ENCODE measurements at places on chromosomes 3 and 15.

DNA sequence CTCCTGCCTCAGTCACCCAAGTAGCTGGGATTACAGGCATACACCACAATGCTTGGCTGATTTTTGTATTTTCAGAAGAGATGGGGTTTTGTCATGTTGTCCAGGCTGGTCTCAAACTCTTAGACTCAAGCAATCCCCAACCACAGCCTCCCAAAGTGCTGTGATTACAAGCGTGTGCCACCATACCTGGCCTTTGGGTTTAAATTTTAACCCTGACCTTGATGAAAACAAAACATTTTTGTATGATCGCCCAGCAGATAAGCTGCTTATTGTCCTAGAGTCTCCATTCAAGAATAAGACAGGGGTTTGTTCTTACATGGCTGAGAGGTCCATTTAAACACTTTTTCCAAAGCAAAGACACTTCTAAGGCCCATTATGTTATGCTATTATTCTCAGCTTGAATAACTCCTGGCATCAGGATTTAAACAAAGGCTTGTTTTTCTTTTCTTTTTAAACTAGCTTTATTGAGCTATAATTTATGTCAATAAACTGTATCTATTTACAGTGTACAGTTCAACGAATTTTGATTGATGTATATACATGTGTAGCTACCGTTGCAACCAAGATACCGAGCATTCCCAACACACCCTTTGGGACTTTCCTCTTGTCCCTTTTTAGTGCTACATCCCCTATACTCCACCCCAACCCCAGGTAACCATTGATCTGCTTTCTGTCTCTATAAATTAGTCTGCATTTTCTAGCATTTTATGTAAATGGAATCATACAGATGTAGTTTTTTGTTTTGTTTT is 1.4 kb upstream of the MUC13 start:
- no peak for DNase-seq

DNA sequence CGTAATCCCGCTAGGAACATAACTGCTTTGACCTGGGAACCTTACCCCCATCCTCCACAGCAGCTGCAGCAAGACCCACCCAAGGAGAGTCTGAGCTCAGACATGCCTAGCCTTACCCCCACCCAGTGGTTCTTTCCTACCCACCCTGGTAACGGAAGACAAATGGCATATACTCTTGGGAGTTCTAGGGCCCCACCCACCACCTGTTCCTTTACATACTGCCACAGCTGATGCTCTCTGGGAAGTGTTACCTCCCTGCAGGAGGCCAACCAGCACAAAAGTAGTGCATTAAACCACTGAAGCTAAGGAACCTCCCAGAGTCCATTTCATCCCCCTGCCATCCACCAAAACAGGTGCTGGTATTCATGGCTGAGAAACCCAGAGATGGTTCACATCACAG is 50.6 kb upstream of the AZI2 start:
- DNase-seq, result no peak

- DNase-seq, result no peak
Measured at GRCh38 chr15:94453227-94453988, 222.0 kb downstream of the MCTP2 start.

DNA sequence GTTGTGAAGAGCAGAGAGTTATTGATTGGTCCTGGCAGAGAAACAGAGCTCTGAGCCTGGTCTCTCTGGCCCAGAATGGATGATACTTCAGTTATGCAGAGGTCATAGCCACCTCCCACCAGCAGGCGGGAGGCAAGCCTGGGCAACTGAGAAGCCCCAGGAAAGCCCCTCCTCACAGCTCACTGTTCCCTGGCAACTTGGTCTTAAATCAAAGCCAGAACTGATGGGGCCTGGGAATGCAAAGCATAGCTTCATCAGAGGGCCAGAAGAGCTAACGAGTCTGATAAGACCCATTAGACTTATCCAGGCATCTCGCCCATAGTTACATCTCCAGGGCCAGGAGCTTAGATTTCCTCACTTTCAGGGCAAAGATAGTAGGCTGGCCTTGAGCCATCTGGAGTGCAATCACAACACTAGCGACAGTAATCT is 5.5 kb upstream of the COLQ start:
- DNase-seq, result no peak

GRCh38 chr3:94234177-94234788 is 171.4 kb downstream of the NSUN3 start:
- no peak for DNase-seq

DNA sequence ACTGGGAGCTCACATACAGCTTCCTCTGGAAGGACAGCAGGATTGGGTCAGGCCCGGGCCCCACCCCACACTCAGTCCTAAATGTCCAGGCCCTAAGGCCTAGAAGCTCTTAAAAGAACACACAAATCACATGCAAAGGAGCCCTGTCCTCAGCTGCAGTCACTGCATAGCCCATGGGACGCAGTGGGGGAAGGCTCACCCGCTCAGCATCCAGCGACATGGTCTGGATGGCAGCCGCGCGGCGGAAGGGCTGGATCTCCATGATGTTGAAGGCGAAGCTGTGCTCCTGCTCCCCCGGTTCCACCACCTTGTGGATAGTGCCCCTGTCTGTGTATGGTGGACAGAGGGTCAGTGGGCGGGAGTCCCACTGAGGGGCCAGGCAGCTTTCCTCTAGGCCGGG is 22.1 kb downstream of the SEMA7A start:
- no peak for DNase-seq

DNA sequence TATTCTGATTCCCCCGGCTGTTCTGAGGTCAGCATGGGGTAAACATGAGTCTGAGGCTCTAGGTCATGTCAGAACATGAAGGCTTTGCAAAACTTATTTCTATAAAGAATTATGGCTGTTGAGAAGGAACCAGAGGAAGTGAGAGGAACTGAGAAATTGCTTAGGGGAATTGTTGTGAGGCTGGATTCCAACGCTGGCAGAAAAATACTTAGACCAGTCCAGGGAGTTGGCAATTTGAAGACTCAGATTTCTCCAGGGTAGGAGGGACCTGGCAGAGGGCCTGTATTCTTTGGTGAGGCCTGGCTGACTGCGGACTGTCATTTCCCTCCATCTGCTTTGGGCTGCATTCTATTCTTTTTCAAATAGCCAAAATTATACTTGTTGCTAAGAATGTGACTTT is 155.5 kb downstream of the PLD1 start:
- DNase-seq, result no peak

DNA sequence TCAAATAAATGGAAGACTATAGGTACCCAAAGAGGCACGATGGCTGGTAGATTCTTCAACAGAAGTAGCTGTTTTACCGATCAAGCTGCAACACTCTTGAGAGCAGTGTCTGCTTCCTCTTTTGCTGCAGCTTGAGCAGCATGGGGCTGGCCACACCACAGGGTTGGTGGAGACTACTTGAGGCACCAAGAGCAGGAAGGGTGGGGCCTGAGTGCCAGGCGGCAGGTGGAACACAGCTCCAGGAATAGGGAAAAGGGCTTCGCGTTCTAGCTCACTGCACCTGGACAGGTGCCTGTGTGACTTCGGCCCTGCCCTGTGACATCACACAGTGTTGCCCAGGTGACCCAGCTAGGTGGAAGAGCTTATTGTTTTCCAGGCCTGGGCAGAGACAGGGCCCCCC is at the start of gene CCDC33:
Gene CCDC33 (plus strand): TSS at position 365 of the 400 bp plus-strand sequence. CDS start 394 bp downstream, outside the sequence.
- DNase-seq, result no peak

- DNase-seq, result no peak
Measured at GRCh38 chr3:102926618-102927017, 491.8 kb downstream of the ZPLD1 start.

GRCh38 chr15:64599716-64600115 is 139.3 kb downstream of the ZNF609 start:
- no peak for DNase-seq

- no peak for DNase-seq
Measured at GRCh38 chr3:64138046-64138445, 87.2 kb downstream of the PRICKLE2 start.

DNA sequence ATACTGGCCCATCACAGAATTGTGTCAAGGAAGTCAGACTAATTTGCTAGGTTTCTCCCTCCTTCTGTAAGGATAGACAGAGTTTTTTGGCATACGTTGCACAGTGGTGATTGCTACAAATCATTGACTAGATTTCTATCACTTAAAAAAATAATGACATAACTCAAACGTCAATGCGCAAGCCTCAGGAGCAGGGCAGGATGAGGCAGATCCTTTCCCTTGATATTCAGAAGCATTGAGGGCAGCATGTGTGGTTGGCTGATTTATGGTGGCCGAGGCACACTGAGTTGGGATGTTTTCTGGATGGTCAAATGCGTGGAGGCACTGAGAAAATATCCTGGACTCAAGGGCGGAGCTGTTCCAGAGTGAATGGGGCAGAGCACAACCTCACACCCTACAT is 14.4 kb downstream of the THSD4 start:
- no peak for DNase-seq

DNA sequence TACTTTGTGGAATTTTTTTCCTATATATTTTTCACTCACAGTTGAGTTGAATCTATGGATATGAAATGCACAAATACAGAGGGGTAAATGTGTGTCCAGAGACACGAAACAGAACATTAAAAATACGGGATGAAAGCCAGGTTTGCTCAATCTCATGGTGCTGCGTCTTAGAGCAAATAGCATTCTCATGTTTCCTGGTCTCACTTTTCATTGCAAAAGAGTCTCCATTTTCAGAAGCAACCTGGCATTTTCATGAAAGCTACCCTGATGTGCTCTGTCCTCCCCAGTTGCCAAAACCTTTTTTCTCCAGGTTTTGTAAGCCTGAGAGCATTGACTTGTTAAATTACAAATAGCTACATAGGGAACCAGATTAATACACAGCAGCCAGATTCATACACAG is 49.5 kb upstream of the MBNL1 start:
- no peak for DNase-seq

GRCh38 chr15:89231832-89232231 is 10.5 kb upstream of the RLBP1 start:
- no peak for DNase-seq

All from chondrocyte (in vitro differentiated cells).